T-helper 1 cell treated with Interleukin-12 subunit alpha and Interleukin-12 subunit beta and Interleukin-4 antibody, amounts not matched to agents 30 ng/mL and 1 ng/mL, for 36 hours (primary cell): ENCODE measurements at places on chromosomes 12 and 14. TPM values are rescaled to one million over a fixed set of nuclear protein-coding genes. Genes with fewer than 3 reads are reported as not detected.

Gene RAPGEF3
- 0.56 and 1.1 TPM in 2 replicates for total RNA-seq

Gene PEX5
- total RNA-seq: 21.7 and 24.5 TPM in 2 replicates

Gene AICDA
- total RNA-seq: 0.17 TPM in 1 of 2 replicates, not detected in the other

Gene BDKRB2
- total RNA-seq: not detected in 2 replicates

Gene CRIP2
- 0.71 and 0.78 TPM in 2 replicates for total RNA-seq

Gene MEG3
- not detected in 2 replicates for total RNA-seq

Gene FOXN4
- total RNA-seq: not detected in 2 replicates

Gene ZBTB1
- 77.6 and 78.4 TPM in 2 replicates for total RNA-seq

Gene OR6C2
- total RNA-seq: not detected in 2 replicates

Gene FAM186B
- 0.29 and 0.54 TPM in 2 replicates for total RNA-seq

Gene COX8C
- not detected in 2 replicates for total RNA-seq

Gene BICD1
- total RNA-seq: 20.8 and 24.2 TPM in 2 replicates

Gene KRT83
- not detected in 2 replicates for total RNA-seq

Gene LALBA
- not detected in 2 replicates for total RNA-seq

Gene RFX4
- total RNA-seq: not detected in 2 replicates

Gene LRRK2
- not detected in 2 replicates for total RNA-seq

Gene TXNDC16
- 9.5 and 10.2 TPM in 2 replicates for total RNA-seq

Gene KLHDC1
- total RNA-seq: 2.0 and 2.5 TPM in 2 replicates

Gene CCDC92
- total RNA-seq: 19.5 and 22.3 TPM in 2 replicates

Gene FAM222A
- total RNA-seq: 0.51 and 0.80 TPM in 2 replicates

Gene NYNRIN
- total RNA-seq: 0.12 and 0.17 TPM in 2 replicates

Gene CHGA
- total RNA-seq: not detected in 2 replicates

Gene ATXN7L3B
- 23.7 and 23.8 TPM in 2 replicates for total RNA-seq

Gene GLRX5
- 34.1 and 36.9 TPM in 2 replicates for total RNA-seq

Gene MMP19
- 0.12 TPM in 1 of 2 replicates, not detected in the other for total RNA-seq

Gene CPNE6
- not detected in 2 replicates for total RNA-seq

Gene CYP46A1
- not detected in 2 replicates for total RNA-seq

Gene ZFHX2
- 2.9 and 3.2 TPM in 2 replicates for total RNA-seq

Gene KLRG1
- 2.4 and 3.1 TPM in 2 replicates for total RNA-seq

Gene E2F7
- 15.1 and 16.1 TPM in 2 replicates for total RNA-seq

Gene GPR68
- 43.8 and 45.5 TPM in 2 replicates for total RNA-seq

Gene DPPA3
- total RNA-seq: not detected in 2 replicates

Gene TAS2R19
- 3.9 and 4.5 TPM in 2 replicates for total RNA-seq

Gene C1RL
- total RNA-seq: 33.3 and 33.7 TPM in 2 replicates

Gene CHFR
- 94.7 and 98.4 TPM in 2 replicates for total RNA-seq

Gene KRT4
- not detected in 2 replicates for total RNA-seq

Gene RNASE7
- not detected in 2 replicates for total RNA-seq

Gene OR6C76
- total RNA-seq: not detected in 2 replicates

Gene GALNT9
- total RNA-seq: not detected in 2 replicates

Gene PKP2
- total RNA-seq: not detected in 2 replicates

Gene TMCC3
- total RNA-seq: 0.12 and 0.37 TPM in 2 replicates

Gene TCL1A
- not detected in 2 replicates for total RNA-seq

Gene OAS3
- 286 and 292 TPM in 2 replicates for total RNA-seq
